Keratinocyte (primary cell): ENCODE measurements at places on chromosomes 5 and 9. TPM values are rescaled to one million over a fixed set of nuclear protein-coding genes. Genes with fewer than 3 reads are reported as not detected.
A peak's percentile ranks its signal among the peaks of the same experiment; 100 is the strongest.

Gene BTNL3
- polyA plus RNA-seq: not detected in 3 replicates

GRCh38 chr5:94243612-94244011 is 374.8 kb downstream of the KIAA0825 start:
- H3K4me1 ChIP-seq: peaks cover 24% of the 10 kb centered on the region
- DNase-seq: peak; percentile 23
- no peaks in the 10 kb centered on the region for H3K27me3 ChIP-seq
- H3K27ac ChIP-seq: no peak overlapping the region

Gene GLDC
- 0.64 to 1.1 TPM (median 0.69 TPM) in 3 replicates for polyA plus RNA-seq

DNA sequence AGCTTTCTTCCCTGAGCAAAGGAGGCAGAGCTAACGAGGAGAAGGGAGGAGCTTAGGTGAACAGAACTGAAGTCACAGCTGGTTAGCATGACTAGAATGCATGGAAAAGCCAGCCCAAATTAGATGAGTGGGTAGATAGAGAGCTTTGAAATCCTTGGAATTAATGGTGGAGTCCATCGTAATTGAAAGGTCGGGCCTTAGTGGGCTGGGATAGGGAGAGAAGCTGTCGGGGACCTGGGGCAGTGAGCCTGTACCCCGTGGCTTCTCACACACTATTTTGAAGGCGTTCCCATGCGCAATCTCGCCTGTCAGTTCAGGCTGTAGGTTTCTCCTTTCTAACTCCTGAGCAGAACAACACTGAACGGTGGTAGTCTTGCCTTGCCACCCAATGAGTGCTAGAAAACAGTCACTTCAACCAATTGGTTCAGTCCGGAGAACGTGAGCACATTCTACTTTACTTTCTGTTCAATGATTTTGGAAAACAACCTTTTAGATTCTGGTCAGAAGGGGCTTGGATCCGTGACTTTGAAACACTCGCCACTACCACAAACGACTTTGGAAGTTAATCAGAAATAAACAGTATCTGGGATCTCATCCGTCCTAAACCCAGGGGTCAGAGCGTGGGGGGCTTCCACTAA is 655 bp upstream of the RAI14 start:
- no peaks in the 10 kb centered on the region for H3K36me3 ChIP-seq
- H3K27ac ChIP-seq: peak overlapping the region; percentile 62
- DNase-seq: no peak
- no peaks in the 10 kb centered on the region for H3K27me3 ChIP-seq

Gene ATP6V1G1
- 159 to 214 TPM (median 211 TPM) in 3 replicates for polyA plus RNA-seq

DNA sequence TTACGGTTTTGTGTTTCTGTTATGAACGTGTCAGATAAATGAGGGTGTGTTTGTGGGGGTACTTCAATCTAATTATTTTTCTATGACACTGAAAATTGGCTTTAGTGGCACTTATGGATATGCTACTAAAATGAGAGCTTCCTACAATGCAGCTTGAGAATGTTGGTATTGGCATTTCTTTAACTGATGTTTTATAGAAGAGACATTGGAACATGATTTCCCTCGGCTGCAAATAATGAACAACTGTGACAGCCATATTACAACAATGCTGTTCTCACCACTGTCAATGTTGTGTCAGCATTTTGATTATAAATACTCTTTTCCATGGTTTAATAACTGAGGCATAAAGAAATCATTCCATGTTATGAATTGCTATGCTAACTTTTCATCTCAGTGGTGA is 279.4 kb downstream of the KDM4C start:
- H3K4me3 ChIP-seq: no peak overlapping the region
- H3K27ac ChIP-seq: no peak overlapping the region
- DNase-seq: no peak

GRCh38 chr9:77598524-77598923 is 49.6 kb downstream of the GNA14 start:
- H3K27me3 ChIP-seq: no peaks in the 10 kb centered on the region
- H3K36me3 ChIP-seq: no peaks in the 10 kb centered on the region
- DNase-seq: no peak

Gene NPR3
- polyA plus RNA-seq: 0.01 to 0.55 TPM (median 0.12 TPM) in 3 replicates

DNA sequence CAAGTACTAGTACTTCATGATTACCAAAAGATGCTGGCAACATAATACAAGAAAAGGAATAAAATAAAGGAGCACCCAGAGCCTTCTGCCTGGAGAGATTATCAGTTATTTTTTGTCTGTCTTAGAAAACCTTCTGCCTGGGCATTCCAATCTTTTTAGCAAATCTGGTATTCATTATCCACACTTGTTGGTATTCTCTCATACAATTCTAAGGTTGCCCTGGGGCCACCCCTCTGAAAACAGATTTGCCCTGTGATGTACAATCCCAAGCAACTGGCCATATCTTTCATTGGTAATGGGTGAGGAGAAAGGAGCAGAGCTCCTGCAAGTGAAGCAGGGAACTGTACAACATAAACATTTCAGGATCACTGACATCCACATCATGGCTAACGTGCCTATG is 47.8 kb downstream of the WDR41 start:
- peaks cover 11% of the 10 kb centered on the region for H3K36me3 ChIP-seq
- H3K27me3 ChIP-seq: no peaks in the 10 kb centered on the region
- DNase-seq: no peak

GRCh38 chr9:126395439-126396212 is 69.0 kb downstream of the MVB12B start:
- H3K27ac ChIP-seq: no peak overlapping the region
- no peaks in the 10 kb centered on the region for H3K36me3 ChIP-seq
- no peaks in the 10 kb centered on the region for H3K27me3 ChIP-seq
- peaks cover 25% of the 10 kb centered on the region for H3K4me1 ChIP-seq

GRCh38 chr5:180282281-180282680 is 9.6 kb downstream of the MAPK9 start:
- H3K27ac ChIP-seq: no peak overlapping the region
- H3K4me1 ChIP-seq: peaks cover 3% of the 10 kb centered on the region
- H3K27me3 ChIP-seq: no peaks in the 10 kb centered on the region
- peaks cover 28% of the 10 kb centered on the region for H3K36me3 ChIP-seq
- DNase-seq: no peak

Gene PCDHA12
- 0.04 to 0.40 TPM (median 0.07 TPM) in 3 replicates for polyA plus RNA-seq

DNA sequence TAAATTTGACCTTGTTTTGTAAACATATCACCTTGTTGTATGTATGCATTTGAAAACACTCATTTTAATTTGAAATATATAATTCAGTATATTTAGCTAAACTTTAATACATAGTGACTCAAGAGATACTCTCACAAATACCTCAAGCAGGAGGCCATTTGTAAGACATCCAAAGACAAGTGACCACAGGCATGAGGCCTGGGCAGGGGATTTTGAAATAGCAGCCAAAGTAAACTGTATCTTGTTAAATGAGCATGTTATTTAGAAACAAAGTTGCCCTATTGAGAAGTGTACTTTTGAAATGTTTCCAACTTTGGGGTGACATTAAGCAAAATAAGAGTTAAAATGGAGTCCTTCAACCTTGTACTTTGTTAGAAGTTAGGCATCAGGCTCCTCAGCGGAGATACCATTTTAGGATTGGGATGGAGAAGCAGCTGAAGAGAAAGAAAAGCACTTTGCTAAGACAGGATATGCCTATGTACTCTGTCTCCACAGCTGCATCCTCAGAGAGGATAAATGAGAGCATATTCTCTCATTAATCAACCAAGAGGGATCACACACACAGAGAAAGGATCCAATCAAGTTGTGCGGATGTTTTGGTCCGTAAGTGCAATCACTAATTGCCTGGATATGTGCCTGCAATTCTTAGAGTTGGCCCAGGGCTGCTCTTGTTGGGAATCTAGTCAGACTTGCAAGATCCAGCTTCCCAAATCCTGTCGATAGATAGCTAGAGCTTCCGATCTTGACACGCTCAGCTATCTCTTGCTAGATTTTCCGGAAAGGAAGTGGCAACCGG is 157.5 kb upstream of the HAPLN1 start:
- no peak overlapping the region for H3K4me3 ChIP-seq
- H3K27me3 ChIP-seq: no peaks in the 10 kb centered on the region
- H3K36me3 ChIP-seq: no peaks in the 10 kb centered on the region
